DMS153 (cell line): ENCODE measurements at places on chromosomes 6 and 20.

GRCh38 chr6:19465256-19465655 is 371.9 kb upstream of the ID4 start:
- DNase-seq, result peak; percentile 78

GRCh38 chr6:42224222-42225028 is 6.8 kb upstream of the MRPS10 start:
- DNase-seq, result no peak

GRCh38 chr6:33950891-33951889 is 147.4 kb upstream of the MLN start:
- DNase-seq, result no peak

GRCh38 chr20:14963262-14963663 is 625.9 kb upstream of the FLRT3 start:
- DNase-seq, result no peak

- DNase-seq, result no peak
These were observed 6.1 kb upstream of the LEMD2 start for GRCh38 chr6:33794910-33795623.

GRCh38 chr20:3727401-3728021 is 5.0 kb upstream of the HSPA12B start:
- DNase-seq, result no peak

DNA sequence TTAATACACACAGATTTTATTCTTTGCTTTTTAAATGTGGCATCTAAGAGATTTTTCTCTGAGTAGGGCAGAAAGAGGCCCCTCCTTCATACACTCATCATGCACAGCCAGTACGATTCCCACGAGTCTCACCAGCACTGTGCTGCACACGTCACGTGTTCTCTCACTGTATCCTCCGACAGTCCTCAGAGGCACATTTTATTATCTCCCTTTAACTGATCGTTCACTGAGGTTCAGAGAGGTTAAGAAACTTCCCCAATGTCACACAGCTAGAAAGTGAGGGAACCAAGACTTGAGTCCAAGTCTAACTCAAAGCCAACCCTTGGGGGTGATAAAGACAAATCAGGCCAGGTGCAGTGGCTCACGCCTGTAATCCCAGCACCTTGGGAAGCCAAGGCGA is 142.5 kb downstream of the PREX1 start:
- DNase-seq, result no peak

- DNase-seq, result no peak
These were observed 333.4 kb downstream of the THBS2 start for GRCh38 chr6:168920289-168920688.

- no peak for DNase-seq
These were observed 71.2 kb downstream of the LY86 start for GRCh38 chr6:6659600-6660327.

DNA sequence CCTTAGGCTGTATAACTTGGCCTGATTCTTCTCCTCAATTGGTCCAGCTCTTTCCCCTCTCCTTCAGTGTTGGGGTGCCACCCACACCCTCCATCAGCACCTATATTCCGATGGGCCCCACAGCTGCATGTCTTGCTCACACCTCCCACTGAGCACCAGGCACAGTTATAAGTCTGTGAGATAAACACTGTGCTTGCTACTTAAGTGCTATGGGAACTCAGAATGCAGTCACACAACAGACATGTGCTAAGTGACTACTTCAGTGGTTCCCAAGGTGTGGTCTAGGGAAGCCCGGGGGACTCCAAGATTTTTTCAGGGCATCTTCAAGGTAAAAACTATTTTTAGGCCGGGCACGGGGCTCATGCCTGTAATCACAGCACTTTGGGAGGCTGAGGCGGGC is 7.3 kb downstream of the ZC3H12D start:
- no peak for DNase-seq

GRCh38 chr20:22690000-22690399 is 105.6 kb upstream of the FOXA2 start:
- DNase-seq, result no peak

DNA sequence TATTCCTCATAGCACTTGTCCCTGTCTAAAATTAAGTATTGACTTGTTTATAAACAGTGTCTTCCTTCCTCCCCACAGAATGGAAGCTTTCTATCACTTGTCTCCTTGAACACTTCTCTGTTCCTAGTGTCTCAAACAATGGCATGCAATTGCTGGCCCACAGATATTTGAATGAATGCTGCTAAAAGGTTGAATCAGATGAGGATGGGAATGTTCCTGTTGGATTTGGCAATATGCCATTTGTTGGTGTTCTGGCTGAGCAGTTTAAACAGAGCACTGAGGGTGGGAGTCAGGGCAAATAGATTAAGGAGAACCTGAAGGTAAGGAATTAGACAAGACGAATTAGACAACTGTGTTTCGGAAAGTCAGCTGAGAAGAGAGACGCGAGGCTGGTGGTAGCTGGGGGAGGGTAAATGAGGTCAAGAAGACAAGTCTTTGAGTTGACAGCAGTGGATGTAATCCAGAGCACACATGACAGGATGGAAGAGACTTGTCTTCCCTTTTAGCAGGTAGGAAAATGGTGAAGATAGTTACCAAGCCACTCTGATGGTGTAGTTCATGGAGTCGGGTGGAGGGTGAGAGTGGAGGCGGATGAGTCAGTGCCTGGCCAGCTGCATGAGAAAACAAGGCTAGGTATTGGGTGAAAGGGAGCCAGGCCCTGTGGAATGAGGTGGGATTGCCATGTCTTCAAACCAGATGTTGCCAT is 58.3 kb upstream of the GNRH2 start:
- no peak for DNase-seq

DNA sequence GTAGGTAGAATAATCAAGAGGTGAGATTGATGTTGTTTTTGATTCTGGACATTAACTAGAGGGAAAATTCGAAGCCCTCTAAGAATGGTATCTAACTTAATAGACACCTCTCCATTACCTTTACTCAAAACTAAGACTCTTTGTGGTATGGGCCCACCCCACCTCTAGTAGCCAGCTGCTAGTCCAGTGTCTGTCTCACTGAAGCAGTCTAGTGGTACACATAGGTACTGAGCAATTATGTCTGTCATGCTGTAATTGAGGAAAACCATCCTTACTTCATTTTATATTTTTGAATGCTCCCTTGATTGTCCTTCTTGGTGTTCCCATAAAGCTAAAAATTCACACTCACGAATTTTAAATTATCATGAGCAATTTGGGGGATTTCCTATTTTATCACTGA is 290.7 kb downstream of the ARHGAP18 start:
- DNase-seq, result no peak

GRCh38 chr6:82129797-82130196 is 117.7 kb downstream of the IBTK start:
- peak; percentile 13 for DNase-seq

DNA sequence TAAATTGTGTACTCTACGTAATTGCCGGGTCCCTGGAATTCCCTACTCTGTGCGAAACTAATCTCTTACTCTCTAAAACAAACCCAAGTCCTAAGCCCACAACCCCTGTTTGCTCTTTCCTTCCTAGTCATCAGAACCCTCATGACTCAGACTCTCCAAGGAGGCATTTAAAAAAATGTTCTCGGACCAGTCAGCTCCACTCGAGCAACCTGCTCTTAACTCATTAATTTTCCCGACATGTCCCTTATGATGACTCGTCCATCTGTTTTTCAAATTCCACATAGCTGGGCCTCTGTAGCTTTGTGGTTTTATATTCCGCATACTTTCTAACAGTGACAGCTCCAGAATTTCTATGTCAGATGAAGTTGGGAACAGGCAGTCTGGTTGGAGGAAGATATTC is 2.6 kb upstream of the MUC22 start:
- DNase-seq, result no peak

GRCh38 chr6:93416571-93417420 is 2.6 kb downstream of the EPHA7 start:
- peak; percentile 76 for DNase-seq

DNA sequence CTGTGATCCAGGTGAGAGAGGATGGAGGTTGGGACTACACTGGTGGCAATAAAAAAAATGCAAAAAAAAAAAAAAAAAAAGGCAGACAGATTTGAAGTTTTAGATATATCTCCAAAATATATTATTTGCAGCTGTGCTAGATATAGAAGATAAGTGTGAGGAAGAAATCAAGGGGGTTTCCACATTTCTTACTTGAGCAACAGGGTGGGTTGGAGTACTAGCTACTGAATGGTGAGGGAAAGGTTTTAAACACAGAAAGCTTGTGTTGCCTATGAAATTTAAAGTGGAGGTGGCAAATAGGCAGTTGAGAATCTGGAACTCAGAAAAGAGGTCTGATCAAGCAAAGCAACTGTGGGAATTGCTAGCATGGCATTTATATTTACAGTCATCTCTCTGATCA is 59.9 kb upstream of the GNRH2 start:
- no peak for DNase-seq

GRCh38 chr20:558117-558516 is 14.5 kb upstream of the CSNK2A1 start:
- DNase-seq, result no peak

GRCh38 chr6:7974938-7975763 is 64.6 kb upstream of the TXNDC5 start:
- DNase-seq, result no peak

GRCh38 chr20:1939270-1939595 is 44.0 kb downstream of the SIRPA start:
- DNase-seq, result no peak

DNA sequence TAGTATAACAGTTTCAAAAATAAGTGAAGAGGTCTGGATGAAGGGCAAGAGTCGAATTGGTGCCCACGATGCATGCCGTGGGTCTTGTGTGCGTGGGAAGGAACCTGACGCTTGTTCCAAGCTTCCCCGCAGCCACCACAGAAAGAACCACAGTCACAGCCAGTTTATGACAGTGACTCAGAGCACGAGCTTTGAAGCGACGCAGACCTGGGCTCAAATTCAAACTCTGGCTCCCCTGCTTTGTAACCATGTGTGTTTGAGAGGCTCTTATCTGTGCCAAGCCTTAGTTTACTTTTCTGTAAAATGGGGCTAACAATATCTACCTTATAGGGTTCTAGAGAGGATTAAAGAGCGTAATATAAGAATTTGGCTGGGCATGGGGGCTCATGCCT is 65.5 kb downstream of the SYNJ2 start:
- DNase-seq, result no peak

DNA sequence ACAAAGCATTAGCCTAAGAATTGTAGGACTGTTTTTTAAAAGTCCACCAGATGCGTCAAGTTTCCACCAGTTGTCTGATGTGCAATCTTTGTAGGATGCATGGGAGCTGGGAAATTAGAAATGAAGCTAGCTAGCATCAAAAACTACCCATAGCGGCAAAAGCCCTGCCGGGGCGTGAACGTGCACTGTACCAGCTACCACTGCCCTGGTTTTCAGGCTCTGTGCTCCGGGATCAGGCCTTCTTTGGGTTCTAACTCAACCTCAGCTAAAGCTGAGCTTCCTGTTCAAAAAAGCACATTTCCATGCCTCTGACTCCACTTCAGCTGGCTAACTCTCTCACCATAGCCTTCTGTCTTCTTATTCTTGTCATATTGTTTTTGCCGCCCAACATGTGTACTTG is 26.9 kb upstream of the FUCA2 start:
- DNase-seq, result no peak

GRCh38 chr6:22917344-22917743 is 348.0 kb downstream of the HDGFL1 start:
- DNase-seq, result no peak

DNA sequence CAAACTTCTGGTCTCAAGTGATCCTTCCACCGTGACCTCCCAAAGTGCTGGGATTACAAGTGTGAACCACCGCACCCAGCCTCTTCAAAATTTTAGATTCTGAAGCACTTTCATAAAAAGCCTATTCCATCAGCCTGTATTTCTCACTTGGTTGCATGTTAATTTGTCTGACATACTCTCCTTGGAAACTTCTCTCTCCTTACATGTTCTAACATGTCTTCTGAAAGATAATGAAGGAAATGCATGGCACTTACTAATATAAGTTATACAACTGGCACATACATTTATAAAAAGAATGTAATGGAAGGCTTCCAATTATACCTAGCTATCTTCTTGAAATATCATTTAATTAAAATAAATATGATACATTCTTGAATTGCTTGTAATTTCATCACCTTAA is 597.5 kb downstream of the TBC1D32 start:
- DNase-seq, result no peak
